NCI-H187 (cell line): ENCODE measurements at places on chromosomes 3 and 15.

DNA sequence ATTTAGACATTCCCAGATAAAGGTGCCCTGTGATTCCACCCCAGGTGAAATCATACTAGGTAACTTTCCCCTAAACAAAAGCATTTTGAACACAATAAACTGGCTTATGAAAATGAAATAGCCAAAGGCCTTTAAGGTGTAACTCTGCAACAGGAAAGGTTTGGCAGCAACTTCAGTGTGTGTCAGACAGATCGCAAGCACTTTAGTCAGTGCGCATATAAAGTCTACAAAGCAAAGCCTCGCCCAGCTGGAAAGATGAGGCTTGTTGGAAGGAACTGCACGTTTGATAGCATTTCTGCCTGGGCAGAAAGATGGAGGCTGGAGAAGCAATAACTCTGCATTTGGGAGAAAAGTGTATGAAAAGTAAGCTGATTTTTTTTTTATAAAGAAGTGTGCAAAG is 57.9 kb downstream of the PRICKLE2 start:
- DNase-seq: no peak

GRCh38 chr3:192833177-192833890 is 84.3 kb downstream of the MB21D2 start:
- DNase-seq: no peak

DNA sequence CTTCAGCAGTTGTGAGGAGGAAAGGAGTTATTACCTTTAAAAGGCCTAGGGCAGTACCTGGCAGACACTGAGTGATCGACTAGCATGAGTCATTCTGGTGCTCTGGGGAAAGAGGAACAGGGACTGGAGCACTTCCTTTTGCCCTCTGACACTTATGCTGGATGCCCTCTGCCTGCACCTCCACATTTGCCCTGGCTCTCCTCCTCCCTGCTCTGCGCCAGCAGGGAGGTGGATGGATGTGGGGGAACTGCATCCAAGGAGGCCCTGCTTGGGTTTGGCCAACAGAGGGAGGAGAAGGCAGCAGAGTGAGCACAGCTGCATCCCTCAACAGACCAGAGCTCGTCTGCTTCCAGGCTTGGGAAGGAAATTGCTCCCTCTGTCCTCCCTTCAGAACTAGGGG is 75.0 kb downstream of the SEMA5B start:
- no peak for DNase-seq

DNA sequence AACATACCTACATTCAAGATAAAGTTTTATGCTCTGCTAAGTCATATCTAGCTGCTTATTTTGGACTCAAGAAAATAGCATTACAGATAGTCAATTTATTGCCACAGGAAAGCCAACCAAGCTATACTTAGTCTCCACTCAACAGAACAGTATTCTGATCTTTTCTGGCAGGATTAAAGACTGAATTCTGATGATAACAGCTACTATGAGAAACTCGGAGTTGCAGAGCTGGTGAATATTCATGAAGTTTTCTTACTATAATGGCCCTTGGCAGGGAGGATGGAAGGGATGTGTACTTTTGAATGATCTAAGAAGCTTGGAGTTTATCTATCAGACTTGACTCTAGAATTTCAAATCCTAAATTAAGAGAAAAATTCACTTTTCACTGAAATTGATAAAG is 237.7 kb downstream of the CTNNB1 start:
- DNase-seq: no peak

- no peak for DNase-seq
Measured at GRCh38 chr3:149464542-149465328, 9.8 kb upstream of the TM4SF4 start.

DNA sequence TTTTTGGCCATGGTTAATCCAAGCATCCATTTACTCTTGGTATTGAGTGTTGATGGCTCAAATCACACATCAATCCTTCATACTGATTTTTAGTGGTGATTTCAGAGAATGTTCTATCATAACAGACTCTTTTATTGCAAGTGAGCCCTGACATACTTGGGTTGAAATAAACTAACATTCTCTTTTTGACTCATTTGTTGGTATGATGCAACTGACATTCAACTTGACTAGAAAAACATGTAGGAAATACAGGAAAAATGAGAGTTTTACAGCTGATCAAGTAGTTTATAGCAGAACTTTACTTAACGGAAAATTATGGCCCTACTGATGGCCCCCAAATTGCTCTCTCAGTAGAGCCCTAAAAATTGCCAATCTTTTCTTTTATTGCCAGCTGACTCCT is 173.9 kb upstream of the CD96 start:
- DNase-seq: no peak

- DNase-seq: no peak
Measured at GRCh38 chr3:43531835-43532234, 90.0 kb downstream of the ANO10 start.

DNA sequence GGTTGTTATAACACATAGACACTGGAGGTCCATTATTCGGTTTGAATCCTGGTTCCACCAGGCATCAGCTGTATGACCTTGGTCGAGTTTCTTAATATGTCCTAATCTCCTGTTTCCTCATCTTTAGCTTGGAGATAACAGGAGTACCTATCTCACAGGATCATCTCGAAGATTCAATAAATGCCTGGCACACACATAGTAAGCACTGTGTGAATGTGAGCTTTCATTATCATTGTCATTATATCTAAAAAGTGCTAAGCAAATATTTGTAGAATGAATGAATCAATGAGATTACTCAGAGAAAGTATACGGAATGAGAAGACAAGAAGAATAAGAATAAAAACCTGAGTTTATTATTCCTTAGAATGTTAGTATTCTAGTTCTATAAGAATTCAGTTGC is 227.4 kb upstream of the CFAP20DC start:
- DNase-seq: no peak

GRCh38 chr3:88595026-88595425 is 445.3 kb downstream of the C3orf38 start:
- no peak for DNase-seq

DNA sequence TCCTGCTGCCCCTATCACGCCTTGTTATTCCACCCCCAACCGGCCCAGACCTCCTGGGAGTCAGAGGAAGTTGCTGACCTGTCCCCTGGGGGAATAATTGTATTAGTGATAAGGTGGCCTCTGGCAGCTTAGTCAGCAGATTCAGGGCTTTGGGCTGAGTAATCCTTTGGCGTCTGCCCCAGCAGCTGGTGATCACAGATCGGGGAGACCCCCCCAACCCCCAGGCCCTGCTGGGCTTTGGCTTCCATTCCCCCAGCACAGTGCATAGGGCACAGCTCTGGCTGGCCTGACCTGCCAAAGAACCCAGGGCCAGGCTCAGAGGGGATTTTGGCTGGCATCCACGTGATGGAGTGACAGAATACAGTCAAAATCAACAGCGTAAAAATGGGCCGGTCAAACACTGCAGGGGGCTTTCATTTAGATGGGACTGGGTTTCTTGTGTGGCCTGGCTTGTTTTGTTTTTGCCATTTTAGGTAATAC is 3.9 kb upstream of the NR2E3 start:
- no peak for DNase-seq

- DNase-seq: no peak
Measured at GRCh38 chr3:50573566-50574443, 4.5 kb downstream of the HEMK1 start.

- no peak for DNase-seq
Measured at GRCh38 chr15:30830961-30831360, 72.8 kb upstream of the FAN1 start.

- DNase-seq: no peak
Measured at GRCh38 chr3:188353426-188353825, 199.5 kb downstream of the LPP start.

GRCh38 chr15:48811325-48811958 is 573 bp upstream of the CEP152 start:
- DNase-seq: no peak

DNA sequence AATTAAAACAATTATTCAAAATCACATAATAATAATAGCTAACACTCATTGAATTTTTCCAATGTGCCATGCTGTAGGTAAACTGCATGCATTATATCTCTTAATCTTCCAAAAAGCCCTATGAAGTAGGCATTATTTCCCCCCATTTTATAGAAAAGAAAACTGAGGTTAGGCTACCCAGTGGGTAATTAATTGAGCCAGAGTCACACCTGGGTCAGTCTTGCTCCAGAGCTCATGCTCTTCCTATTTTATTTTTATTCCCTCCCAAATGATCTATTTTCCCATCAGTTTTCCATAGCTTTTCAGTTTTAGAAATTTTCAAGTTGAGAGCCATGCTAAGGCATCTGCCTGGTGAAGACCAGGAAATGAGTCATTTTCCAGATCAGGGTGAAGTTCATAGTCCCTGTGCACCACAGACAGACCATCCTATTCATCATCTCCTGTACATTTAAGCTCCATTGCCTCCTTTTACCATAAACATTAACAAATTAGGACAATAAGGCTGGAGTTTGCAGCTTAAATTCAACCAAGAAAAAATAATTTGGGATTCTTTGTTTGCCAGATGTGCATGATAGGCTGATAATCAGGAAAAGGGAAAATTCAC is 417.3 kb downstream of the OTOL1 start:
- DNase-seq: no peak

DNA sequence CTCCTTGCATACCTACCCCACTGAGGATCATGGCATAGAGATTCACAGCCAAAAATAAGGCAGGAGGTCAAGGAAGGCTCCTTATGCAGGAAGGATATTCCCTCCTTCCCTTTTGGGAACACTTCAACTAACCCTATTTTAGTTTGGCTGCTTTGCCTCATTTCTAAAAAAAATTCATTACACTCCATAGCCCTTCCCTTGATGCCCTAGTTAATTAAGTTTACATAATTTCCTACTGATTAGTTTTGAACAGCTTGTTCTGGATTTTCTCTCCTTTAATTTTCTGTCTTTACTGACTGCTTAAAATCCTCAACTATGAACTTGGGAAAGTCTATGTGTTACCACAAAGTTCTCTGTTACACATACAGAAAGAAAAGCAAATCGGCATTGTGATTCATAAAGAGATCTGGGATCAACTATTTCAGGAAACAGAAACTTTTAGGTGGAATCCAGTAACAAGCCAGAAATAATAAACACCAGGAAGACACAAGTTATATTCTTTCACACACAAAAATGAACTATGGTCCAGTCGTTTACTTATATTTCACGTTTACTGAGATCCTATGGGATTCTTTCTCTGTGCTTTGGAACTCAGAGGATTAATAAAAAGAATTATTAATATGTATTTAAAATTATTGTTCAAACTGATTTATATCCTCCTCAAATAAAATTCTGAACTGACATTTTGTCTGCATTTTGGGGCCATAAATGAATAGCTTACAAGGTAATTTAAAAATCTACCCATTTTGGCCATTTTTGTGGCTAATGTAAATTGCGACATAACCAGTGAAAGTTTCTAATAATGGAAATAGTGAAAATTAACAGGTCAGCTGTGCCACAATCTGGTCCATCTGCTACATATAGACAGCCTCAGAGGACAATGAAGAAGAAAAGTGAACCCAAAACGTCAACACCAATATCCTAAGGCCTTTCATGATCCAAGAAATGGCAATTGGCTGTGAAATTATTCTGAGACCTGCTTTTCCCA is 113.8 kb downstream of the FRMD5 start:
- DNase-seq: no peak

DNA sequence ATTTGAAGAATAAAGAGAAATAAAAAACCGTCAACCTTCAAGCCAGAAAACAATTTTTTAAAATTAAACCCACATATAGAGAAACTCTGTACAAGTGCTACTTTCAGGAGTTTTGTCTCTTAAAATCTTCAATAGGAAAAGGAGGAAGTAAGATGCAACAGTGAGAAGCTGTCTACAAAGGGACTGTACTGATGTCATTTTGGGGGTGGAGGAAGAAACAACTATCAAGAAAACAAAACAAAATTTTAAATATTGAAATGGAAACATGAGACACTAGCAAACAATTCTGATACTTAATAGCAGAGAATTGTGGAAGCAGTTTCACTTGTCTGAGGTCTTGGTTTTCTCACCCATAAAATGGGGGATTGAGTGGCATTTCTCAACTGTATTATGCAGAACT is 84.4 kb downstream of the SLMAP start:
- DNase-seq: no peak

DNA sequence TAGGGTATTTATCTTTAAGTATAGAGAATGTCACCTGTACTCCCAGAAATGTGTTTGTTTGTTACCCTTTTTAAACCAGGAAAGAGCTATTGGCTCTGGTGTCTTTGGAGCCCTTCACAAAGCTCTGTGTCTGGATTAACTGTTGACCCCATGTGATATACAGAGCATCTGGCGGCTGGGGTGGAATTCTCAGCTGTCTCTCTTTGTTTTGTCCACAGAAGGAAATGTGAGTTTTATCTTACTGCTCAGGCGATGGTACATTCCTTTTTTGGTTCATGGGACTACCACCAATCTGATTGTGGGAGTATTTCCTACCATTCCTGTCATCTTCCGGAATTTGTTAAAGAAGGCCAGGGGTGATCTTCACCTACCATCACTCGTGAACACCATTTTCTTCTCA is 120.3 kb downstream of the AKAP13 start:
- no peak for DNase-seq

DNA sequence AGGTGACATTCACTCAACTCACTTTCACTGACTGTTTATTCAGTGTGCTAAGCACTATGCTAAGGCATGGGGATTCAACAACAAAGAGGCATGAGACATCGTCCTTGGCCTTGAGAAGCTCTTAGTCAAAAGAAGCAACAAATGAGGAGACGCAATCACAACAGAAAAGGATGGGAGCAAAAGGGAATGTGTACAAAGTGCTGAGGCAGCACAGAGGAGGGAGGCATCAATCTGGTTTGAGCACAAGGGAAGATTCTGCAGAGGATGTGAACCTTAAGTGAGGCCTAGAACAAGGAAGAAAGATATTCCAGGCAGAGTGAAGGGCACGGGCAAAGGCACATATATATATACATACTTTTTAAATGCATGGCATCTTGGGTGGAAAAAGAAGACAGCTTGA is 151.3 kb downstream of the ERC2 start:
- no peak for DNase-seq

- DNase-seq: no peak
Measured at GRCh38 chr3:44109771-44110361, 131.8 kb upstream of the TOPAZ1 start.

DNA sequence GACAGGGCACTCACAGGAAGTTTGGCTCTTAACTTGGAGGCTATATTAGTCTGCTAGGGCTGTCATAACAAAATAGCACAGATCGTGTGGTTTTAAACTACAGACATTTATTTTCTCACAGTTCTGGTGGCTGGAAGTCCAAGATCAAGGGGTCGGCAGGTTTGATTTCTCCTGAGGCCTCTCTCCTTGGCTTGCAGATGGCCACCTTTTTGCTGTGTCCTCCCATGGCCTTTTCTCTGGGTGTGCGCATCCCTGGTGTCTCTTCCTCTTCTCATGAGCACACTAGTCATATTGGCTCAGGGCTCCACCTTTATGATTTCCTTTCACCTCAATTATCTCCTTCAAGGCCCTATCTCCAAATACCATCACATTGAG is 69.3 kb downstream of the FOXB1 start:
- DNase-seq: no peak

GRCh38 chr3:133962849-133963248 is 66.9 kb downstream of the SLCO2A1 start:
- no peak for DNase-seq

- no peak for DNase-seq
Measured at GRCh38 chr3:46993986-46994385, 14.5 kb downstream of the NBEAL2 start.

DNA sequence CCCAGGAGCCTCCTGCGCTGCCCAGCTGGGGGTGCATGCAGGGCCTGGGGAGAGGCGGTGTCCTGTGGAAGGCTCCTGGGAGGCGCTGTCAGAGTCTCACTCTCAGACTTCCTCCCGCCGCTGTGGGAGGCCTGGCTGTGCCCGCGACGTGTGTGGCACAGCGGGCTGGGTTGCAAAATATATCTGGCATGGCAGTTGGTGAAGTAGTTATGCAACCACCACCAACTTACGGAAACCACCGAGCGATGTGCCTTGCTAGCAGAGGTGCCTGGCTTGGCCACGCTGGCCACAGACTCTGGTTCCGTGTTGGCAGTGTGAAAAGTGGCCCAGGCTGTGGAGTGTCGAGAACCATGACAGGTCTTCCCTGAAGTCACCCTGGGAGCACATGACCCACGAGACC is 30.6 kb upstream of the GATA2 start:
- no peak for DNase-seq
